NCI-H446 treated with DMSO at 0.1 percent for 48 hours (cell line): ENCODE measurements at places on chromosomes 3 and 15.

DNA sequence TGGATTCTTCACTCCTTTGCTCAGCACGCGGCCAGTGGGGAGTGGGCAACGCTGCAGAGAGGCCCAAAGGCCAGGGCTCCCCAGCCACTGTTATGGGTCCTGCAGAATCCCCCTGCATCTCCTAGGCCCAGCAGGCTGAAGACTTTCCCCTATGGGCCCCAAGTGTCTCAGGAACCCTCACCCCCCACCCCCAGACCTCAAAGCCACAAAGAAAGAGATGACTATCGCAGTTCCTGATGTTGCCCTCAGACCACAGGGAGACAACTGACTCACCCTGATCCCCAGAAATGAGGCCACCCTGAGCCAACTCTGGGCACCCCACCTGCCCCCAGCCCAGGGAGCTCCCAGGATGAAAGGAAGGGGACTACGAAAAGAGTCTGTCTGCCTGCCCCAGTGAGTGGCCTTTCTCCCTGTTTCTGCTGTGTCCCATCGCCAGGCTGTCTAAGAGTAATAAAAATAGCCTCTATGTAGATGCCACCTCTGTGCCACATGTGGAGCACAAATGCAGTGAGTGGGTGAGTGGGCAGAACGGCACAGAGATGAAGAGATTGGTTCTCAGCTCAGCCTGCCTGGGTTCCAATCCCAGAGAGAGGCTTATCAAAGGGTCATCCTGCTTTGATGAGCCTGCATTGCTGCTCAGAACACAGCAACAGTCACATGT, 283.0 kb downstream of the UACA start:
- DNase-seq = no peak

DNA sequence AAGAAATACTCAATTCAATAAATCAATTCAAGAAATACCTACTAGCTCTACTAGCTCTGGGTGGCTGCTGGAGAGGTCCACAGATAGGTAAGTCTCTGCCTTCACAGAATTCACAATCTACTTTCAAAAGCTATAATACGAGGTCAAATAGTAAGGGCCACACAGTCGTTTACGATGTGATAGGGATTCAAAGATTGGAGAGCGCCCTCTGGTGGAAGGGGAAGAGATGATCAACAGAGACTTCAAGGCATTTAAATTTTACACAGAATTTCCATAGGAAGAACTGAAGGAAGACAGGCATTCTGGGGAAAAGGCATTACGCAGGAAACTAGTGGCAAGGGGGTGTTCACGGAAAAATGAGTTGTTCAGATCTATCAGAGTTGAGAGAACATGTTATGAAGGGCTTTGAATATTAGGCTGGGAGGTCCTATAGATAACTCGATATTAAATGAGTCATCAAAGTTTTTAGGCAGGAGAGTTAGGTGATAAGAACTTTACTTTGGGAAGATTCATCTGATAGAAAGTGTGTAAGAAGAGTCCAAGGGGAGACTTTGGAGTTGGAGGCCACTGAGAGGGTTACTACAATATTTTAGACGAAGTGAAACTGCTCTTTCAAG, 128.8 kb downstream of the FRMD5 start:
- peak; percentile 9 for DNase-seq

GRCh38 chr3:127970966-127971592, 56.0 kb downstream of the KBTBD12 start:
- DNase-seq = peak; percentile 66

DNA sequence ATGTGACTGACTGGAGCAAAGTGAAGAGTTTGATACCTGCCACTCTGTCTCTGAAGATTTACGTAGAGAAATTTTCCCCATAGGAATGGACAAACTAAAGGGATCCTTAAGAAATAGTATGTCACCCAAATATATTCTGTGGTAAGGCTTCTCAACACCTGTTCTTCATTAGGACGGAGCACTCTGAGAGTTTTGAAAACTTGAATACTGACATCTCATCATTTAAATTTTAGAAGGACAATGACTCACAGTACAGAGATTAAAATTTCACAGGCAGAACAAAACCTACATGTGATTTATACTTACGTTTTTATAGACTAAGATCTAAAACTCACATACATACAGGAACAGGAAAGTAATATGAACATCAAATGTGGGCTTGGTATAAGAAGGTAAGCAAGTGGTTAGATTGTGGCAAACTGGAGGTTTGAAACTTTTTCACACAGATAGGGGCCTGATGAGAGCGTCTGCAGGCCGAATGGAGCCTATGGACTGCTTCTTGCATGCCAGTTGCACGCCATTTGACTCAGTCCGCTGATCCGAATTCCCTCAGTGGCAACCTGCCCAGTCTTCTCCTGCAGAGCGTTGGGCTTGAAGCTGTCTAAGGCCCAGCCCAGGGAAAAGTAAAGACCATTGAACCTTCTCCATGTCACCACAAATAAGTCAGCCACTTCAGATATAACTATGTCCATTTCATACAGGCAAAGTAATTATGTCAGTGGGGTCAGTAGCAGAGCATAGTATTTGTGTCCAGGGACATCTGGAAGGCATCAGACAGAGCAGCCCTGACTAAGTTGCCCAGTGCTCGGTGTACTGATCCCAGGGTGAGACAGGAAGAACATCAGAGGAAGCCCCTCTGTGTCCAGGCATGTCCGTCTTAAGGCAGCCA, 45.7 kb downstream of the ZBTB38 start:
- no peak for DNase-seq

- no peak for DNase-seq
Observed at GRCh38 chr15:89168316-89168833, 53.0 kb downstream of the RLBP1 start.

DNA sequence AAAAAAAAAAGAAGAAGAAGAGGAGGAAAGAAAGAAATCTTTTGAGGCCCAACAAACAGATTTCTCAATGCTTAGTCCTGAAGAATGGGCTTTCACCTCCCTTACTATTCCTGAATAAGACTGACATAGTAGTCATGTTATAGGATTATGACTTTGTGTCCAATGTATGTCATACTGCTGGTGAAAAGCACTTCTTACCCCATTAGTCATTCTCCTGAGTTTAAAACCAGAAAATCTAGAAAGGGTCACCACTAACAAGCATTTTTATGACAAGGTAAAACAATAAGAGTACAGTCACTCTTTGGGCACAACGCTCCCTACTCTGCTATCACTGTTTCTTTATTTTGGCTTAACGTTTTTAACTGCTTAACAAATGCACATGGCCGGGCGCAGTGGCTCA, 88.2 kb downstream of the IGSF11 start:
- no peak for DNase-seq
